CD4-positive, alpha-beta T cell (primary cell): ENCODE measurements at places on chromosomes 16 and 17.
A peak's percentile ranks its signal among the peaks of the same experiment; 100 is the strongest.

DNA sequence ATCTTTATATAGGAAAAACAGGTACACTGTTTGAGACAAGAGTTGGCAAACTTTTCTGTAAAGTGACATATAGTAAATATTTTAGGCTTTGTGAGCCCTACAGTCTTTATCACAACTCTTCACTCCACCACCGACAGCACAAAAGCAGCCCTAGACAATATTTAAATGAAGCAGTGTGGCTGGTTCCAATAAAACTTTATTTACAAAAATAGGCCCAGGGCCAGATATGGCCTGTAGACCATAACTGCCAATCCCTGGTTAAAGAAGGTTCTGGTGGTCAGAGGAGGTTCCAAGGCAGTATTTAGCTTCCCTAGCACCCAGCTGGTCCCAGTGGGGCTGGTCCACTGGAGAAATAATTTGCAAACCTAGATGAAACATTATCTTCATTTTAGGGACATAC, 3.6 kb downstream of the FAM117A start:
- no peak for DNase-seq

GRCh38 chr16:62079236-62079635, 43.0 kb upstream of the CDH8 start:
- DNase-seq = no peak

DNA sequence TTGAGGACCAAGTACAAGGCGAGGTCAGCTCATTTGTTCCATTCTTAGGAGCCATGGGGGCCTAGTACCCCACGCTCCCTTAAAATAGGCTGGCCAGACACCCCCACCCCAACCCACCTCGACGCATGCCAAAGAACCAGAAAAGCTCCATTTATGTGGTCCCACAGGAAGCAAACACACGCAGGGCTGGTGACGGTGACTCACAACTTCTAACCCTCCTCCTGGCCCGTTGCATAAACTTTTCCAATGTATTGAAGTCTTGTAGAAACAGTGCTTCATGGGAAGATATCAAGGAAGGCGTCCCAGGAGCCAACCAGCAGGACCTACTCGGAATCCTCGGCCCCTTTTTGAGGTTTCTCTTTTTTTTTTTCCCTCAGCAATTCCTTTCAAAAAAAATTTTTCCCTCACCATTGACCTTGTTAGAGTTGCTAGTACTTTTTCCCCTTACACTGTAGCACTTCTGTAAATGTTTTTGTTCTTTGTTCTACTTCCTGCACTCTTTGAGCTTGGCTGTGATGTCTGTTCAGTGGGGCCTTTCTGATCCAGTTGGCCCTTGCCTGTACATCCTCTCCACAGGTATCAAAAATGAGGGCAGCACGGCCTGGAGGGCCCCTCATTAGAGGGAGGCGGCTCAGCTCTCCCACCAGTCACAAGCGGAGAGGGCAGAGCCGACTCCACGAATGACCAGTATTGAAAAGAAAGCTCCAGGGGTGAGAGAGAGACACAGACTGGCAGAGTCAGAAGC, 208.3 kb downstream of the RGS9 start:
- peak; percentile 6 for DNase-seq

- DNase-seq = no peak
Observed at GRCh38 chr17:82800885-82801284, 38.9 kb downstream of the ZNF750 start.

DNA sequence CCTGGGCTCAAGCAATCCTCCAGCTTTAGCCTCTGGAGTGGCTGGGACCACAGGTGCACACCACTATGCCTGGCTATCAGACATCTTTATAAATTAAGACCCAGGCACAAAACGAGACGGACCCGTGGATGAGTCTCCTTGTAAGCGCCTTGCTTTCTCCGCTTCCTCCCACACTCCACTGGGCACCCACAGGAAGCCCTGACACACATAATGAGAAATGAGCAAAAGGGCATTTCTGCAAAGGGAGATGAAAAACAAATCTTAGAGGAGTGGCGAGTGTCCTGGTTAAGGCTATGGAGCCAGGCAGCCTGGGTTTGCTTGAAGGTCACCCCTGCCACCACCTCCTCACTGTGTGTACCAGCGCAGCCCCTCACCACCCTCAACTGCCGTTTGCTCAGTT, 56.3 kb downstream of the XYLT1 start:
- no peak for DNase-seq

- no peak for DNase-seq
Observed at GRCh38 chr17:28811651-28812090, 30.9 kb downstream of the FAM222B start.

- no peak for DNase-seq
Observed at GRCh38 chr16:87984632-87985267, 33.5 kb downstream of the BANP start.

DNA sequence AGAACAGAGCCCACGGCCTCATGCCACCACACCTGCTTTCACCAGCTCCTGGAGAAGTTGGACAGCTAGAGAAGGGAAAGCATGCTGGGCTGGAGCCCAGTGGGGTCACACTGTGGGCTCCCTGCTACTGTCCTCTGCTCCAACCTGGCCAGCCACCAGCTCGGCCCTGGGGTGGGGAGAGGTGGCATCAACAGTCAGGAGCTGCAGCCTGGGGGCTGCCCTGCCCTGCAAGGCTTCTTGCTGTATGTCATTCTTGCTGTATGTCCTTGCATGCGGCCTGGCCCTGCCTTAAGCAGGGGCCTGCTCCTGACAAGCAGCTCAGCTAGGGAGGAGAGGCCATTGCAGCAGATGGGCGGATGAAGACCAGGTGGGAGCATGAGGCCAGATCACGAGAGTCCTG, 50.7 kb upstream of the CCL2 start:
- DNase-seq = no peak

DNA sequence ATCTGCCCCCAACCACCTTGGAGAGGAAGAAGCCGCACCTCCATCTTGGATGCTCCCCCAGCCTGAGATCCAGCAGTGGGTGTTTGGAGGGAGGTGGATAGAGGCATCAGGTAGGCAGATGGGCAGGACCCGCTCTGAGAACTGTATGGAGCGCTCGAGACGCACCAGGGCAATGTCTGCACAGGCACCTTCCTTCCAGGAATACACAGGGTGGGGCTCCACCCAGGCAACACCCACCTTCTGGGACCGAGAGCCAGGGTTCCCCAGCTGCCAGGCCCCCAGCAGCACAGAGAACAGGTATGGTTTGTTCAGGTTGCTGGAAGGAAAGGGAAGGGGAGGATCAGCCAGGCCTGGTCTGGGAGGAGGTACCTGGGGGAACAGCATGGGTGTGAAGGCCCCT, 2.4 kb downstream of the PRSS22 start:
- DNase-seq = no peak

- DNase-seq = no peak
Observed at GRCh38 chr16:67259705-67260104, 10.9 kb downstream of the SLC9A5 start.

- DNase-seq = no peak
Observed at GRCh38 chr16:23222929-23223328, 40.4 kb downstream of the SCNN1G start.
